ENCODE measurements at places on chromosomes 1 and 21.

GRCh38 chr1:30684881-30685795 lies 38.2 kb downstream of the MATN1 start:
- DNase-seq: peak; percentile 64

DNA sequence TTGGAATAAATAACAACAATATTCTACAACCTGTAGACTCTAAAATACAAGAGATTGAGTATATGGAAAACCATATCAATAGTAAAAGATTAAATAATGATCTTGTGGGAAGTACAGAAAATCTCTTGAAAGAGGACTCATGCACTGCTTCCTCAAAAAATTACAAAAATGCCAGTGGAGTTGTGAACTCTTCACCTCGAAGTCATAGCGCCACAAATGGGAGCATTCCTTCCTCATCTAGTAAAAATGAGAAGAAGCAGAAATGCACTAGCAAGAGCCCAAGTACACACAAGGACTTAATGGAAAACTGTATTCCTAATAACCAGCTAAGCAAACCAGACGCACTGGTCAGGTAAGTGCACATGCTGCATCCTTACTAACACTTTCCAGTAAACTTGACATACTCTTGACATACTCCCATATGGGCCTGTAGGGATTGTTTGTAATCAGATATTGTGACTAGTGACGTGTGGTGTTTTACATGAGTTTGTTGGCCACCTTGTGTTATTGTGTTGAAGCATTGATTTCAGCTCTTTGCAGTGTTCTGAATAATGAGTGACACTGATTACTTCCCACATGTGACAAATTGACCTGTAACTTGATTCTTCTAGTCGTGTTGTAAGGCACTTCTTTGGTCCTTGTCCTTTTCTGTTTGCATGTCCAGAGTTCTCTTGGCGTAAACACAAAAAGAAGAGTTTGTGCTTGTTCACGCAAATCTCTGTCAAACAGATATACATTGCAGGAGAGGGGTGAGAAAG lies 28.0 kb downstream of the MACO1 start:
- no peak for DNase-seq

GRCh38 chr1:36836916-36837315 lies 197.4 kb downstream of the GRIK3 start:
- no peak for DNase-seq

GRCh38 chr1:48556186-48556850 lies 84.3 kb upstream of the SPATA6 start:
- DNase-seq: no peak

DNA sequence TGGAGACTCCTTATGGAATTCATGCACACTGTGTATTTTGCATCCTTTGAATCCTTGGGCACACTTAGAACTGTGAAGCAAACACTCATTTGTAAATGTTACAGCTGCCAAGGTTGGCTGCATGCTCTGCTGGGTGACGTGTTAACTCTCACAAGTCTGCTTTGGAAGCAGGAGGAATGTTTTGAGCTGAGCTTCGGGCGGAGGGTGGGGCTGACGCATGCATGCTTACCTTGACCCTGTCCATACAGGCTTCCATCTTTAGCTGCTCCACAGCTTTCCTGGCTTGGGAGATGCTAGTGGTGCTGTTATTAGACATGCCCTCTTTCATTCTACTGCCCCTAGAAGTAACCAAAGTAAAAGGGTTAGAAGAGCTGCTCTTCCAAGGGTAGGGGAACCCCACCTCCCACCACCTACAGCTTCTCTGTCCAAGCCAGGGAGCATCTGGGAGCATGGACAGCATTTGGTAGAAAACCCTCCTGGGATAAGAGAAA lies 66.0 kb downstream of the GNG4 start:
- no peak for DNase-seq

GRCh38 chr1:213256438-213257087 lies 205.5 kb downstream of the RPS6KC1 start:
- no peak for DNase-seq

DNA sequence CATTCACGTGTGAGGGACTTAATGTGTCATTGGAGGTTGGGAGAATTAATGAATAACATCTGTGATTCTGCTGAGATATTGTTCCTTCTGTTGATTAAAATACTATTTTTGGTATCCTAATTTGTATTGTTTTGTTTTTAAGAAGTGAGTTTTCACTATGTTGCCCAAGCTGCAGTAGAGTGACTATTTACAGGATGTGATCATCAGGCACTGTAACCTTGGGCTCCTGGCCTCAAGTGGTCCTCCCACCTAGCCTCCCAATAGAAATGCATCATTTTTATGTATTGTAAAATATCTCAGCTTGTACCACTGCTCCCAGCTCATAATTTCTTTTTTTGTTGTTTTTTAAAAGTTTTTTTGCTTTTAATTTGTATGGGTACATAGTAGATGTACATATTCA lies 14.3 kb downstream of the ALG6 start:
- no peak for DNase-seq

GRCh38 chr1:19710825-19711611 lies 46.3 kb downstream of the HTR6 start:
- DNase-seq: no peak

DNA sequence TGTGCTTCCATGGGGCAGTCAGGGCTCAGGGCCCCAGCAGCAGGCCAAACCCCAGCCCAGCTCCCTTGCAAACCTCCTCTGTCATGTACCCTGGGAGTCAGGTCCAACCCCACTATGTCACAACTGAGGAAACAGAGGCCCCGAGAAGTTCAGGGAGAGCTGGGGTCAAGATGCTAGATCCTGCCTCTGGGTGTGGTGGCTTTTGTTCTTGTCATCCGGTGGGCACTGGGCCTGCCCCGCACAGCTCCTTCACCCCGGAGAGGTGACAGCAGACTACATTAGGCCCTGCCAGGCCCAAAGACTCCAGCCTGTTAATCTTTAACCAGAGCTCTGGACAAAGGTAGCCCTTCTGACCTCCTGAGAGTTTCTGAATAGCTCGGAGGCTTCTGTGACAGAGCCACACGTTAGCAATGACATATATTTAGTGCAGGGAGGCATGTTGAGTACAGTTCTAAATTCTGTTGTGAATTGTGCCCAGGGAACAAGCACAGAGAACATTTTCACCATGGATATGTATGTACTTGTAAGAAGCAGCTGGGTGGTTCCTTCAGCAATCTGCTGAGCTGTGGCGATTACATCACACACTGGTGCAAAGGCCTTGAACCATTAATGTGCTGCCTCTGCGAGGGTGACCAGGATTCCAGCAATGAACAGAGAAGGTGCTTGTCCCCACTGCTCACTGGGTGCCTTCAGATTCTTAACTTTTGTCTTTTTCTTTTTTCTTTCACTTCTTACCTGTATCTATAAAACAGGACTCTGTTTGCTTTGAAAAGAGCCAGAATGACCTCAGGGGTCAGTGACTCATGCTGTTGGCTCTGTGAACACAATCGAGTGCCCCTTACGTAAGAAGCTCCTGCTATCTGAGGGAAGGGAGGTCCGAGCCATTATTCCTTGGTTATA lies 102.8 kb downstream of the RHOU start:
- DNase-seq: no peak

DNA sequence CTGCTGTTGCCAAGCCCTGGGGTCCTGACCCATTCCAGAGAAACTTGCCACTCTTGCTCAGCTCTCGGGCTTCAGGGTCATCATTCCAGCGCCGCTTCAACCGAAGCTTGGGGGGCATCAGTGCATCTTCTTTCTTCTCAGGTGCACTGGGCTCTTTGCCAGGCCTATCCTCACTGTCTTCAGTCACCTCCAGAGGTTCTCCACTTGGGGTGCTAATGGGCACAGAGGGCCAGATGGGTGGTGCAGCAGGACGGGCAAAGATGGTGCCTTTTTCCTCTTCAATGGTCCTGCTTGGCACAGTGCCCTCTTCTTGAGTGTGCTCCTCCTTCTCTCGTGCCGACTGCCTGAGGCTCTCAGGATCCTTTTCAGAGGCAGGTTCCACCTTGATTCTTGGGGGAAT lies 13.3 kb downstream of the ETV3 start:
- DNase-seq: no peak

GRCh38 chr21:36337099-36337509 lies 17.1 kb downstream of the MORC3 start:
- DNase-seq: no peak

GRCh38 chr1:244353551-244354091 lies 98.1 kb downstream of the ADSS2 start:
- DNase-seq: no peak

GRCh38 chr1:53315456-53316423 lies 12.1 kb downstream of the LRP8 start:
- DNase-seq: no peak
